Liver (tissue), 10 donors: ENCODE measurements at places on chromosomes 11 and 22. TPM values are rescaled to one million over a fixed set of nuclear protein-coding genes. Genes with fewer than 3 reads are reported as not detected.
A peak's percentile ranks its signal among the peaks of the same experiment; 100 is the strongest.

GRCh38 chr22:17965538-17966402, 58.6 kb downstream of the MICAL3 start:
- DNase-seq = no peak
- H3K27me3 ChIP-seq = no peaks in the 10 kb centered on the region
- H3K36me3 ChIP-seq = no peaks in the 10 kb centered on the region
- H3K4me3 ChIP-seq = no peak overlapping the region
- H3K4me1 ChIP-seq = peaks cover under 1% of the 10 kb centered on the region
- no peak overlapping the region for H3K27ac ChIP-seq

DNA sequence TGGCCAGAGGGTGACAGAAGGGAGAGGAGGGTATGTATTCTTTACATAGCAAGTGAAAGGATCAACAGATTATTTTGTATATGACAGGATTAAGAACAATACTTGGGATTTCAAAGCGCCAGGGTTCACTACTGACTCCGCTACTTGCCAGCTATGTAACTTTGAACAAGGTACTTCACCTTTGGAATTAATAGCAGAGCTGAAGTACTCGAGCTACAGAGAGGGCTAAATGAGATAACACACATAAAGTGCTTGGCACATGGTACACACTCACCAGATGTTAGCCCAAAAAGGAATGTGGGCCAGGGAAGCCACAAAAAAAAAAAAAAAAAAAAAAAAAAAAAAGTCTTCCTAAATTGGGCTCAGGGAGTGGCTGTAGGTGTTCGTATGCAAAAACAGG, 408.4 kb downstream of the BUD13 start:
- H3K36me3 ChIP-seq = no peaks in the 10 kb centered on the region
- H3K27ac ChIP-seq = no peak overlapping the region
- no peaks in the 10 kb centered on the region for H3K4me1 ChIP-seq

- no peaks in the 10 kb centered on the region for H3K4me1 ChIP-seq
- no peak for DNase-seq
- H3K27me3 ChIP-seq = no peaks in the 10 kb centered on the region
- no peaks in the 10 kb centered on the region for H3K36me3 ChIP-seq
Measured at GRCh38 chr11:86360775-86361395, 13.8 kb upstream of the CCDC81 start.

The NUP98 gene
- 75.0 TPM for total RNA-seq

DNA sequence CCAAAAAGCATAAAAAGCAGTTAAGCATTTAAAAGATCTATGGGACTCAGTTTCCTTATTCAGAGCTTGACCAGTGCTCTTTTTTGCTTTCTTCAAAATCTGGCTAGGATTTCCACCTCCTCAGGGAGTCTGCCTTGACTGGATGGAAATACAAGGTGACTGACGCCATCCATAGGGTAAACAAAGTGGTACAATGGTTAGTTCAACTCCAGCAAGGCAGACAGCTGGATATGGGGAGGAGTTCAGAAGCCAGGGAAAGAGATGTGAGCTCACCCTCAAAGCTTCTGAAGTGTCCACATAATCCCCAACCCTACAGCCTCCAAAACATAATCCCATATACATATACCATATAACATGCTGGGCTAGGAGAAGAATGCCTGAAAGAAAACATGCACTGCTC, 52.0 kb downstream of the KIRREL3 start:
- H3K4me3 ChIP-seq = no peak overlapping the region
- H3K27me3 ChIP-seq = no peaks in the 10 kb centered on the region
- no peak for DNase-seq
- no peaks in the 10 kb centered on the region for H3K36me3 ChIP-seq
- no peak overlapping the region for H3K27ac ChIP-seq

- H3K27me3 ChIP-seq = no peaks in the 10 kb centered on the region
- H3K36me3 ChIP-seq = no peaks in the 10 kb centered on the region
- no peak for DNase-seq
- peaks cover 42% of the 10 kb centered on the region for H3K4me1 ChIP-seq
- H3K4me3 ChIP-seq = no peak overlapping the region
Measured at GRCh38 chr11:14544611-14545010, 24.4 kb upstream of the PSMA1 start.

The EMID1 gene
- total RNA-seq = 1.8 TPM

DNA sequence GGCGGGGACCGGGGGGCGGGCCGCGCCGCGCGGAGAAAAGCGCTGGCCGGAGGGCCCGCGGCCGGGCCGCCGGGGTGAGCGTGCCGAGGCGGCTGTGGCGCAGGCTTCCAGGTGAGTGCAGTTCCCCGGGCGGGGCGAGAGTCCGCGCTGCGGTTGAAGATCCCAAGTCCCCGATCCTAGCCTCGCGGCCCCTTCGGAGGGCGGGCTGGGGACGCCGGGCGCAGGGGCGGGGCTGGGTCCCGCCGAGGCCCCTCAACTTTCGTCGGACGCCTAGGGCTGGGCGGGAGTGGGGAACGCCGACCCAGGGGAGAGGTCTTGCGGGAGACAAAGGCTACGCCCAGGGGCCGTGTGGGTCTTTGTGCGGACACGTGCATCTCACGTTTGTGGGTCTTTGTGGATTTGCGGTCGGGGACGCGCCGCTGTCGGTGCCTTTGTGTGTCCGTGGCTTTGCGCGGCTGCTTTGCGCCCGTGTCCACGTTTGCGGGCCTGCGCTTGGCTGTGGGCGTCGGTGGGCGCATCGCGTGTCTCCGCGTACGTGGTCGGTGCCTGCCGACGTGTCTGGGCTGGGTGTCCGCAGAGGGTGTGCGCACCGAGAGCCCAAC, at the start of gene TSKU:
Gene TSKU (plus strand): TSS at position 63 of the 602 bp plus-strand sequence. CDS start 12,261 bp downstream, outside the sequence.
- peak; percentile 57 for DNase-seq
- H3K4me3 ChIP-seq = peak within 1 kb of the TSS; percentile 93
- H3K27me3 ChIP-seq = no peaks in the 10 kb centered on the region
- peak within 1 kb of the TSS; percentile 92 for H3K27ac ChIP-seq
- peaks cover 3% of the 10 kb centered on the region for H3K36me3 ChIP-seq
- peaks cover 52% of the 10 kb centered on the region for H3K4me1 ChIP-seq

GRCh38 chr11:26573896-26574295, 1.8 kb upstream of the MUC15 start:
- H3K36me3 ChIP-seq = no peaks in the 10 kb centered on the region
- H3K27ac ChIP-seq = no peak overlapping the region
- H3K4me1 ChIP-seq = no peaks in the 10 kb centered on the region

The SCGB1D2 gene
- total RNA-seq = not detected

DNA sequence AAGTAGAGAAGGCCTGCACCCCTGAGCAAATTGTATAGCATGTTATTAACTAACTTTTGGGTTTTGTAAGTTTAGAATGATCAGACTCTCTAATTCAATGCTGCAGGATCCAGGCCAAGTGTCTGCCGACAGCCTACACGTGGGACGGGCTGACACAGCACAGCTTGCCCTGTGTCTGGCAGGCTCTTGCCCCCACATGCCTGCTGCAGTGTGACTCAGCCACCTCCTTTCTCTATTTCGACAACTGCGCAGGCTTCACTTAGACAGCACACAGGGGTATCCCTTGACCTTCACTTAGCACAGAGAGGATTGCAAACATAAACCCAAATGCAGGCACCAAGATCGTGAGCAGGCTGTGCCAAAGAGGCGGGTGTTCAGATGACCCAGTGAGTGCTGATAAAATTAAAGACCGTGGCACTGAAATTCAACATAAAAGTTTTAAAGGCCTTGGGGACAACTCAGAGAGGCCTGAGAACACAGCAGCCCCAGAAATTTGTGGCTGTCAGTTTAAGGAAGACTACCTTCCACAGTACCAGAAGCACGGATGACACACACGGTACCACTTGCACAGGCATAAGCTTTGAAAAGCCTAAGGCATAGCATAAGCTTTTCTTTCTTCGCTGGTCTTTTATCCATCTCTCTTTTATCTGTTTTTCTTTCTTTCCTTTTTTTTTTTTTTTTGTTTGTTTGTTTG, 37.8 kb downstream of the SCN3B start:
- no peak overlapping the region for H3K27ac ChIP-seq
- no peak for DNase-seq
- no peaks in the 10 kb centered on the region for H3K27me3 ChIP-seq
- H3K4me3 ChIP-seq = no peak overlapping the region

GRCh38 chr11:64752175-64752970, 7.4 kb downstream of the PYGM start:
- H3K36me3 ChIP-seq = no peaks in the 10 kb centered on the region
- H3K4me1 ChIP-seq = no peaks in the 10 kb centered on the region
- no peak for DNase-seq
- H3K4me3 ChIP-seq = no peak overlapping the region
- no peaks in the 10 kb centered on the region for H3K27me3 ChIP-seq

GRCh38 chr11:123765601-123766000, 11.3 kb upstream of the OR6X1 start:
- H3K4me1 ChIP-seq = no peaks in the 10 kb centered on the region
- no peaks in the 10 kb centered on the region for H3K36me3 ChIP-seq
- H3K27me3 ChIP-seq = no peaks in the 10 kb centered on the region

The RASD2 gene
- under 0.01 TPM for total RNA-seq

- no peaks in the 10 kb centered on the region for H3K36me3 ChIP-seq
- H3K27me3 ChIP-seq = no peaks in the 10 kb centered on the region
- peaks cover 3% of the 10 kb centered on the region for H3K4me1 ChIP-seq
- H3K4me3 ChIP-seq = no peak overlapping the region
Measured at GRCh38 chr11:76189682-76190081, 16.6 kb downstream of the WNT11 start.

GRCh38 chr22:48821727-48822126, 1005.9 kb downstream of the BRD1 start:
- no peak overlapping the region for H3K4me3 ChIP-seq
- no peak for DNase-seq
- H3K4me1 ChIP-seq = no peaks in the 10 kb centered on the region

DNA sequence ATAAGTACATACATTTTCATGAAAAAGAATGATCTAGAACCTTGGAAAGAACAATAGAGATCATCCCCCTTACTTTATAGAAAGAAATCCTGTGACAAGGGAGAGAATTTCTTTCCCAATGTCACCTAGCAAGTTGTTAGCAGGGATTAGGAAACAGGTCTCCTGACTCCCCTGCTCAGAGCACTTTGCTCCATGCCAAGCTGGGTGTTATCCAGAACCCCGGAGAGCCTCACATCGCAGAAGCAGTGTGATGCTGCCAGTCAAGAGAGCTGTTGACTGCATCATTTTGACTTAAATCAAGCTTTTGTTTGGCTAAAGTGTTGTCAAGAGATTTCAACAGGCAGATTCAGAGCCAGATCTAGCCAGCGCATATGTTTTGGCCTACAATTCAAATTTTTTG, 3.6 kb upstream of the RRAS2 start:
- H3K4me1 ChIP-seq = no peaks in the 10 kb centered on the region
- no peak overlapping the region for H3K27ac ChIP-seq
- H3K27me3 ChIP-seq = no peaks in the 10 kb centered on the region
- H3K4me3 ChIP-seq = no peak overlapping the region
- H3K36me3 ChIP-seq = no peaks in the 10 kb centered on the region

- H3K4me1 ChIP-seq = peaks cover 23% of the 10 kb centered on the region
- no peaks in the 10 kb centered on the region for H3K27me3 ChIP-seq
- no peak overlapping the region for H3K4me3 ChIP-seq
- peak overlapping the region; percentile 56 for H3K27ac ChIP-seq
Measured at GRCh38 chr11:67614730-67615714, 8.3 kb downstream of the NDUFV1 start.

The CBLIF gene
- total RNA-seq = not detected

DNA sequence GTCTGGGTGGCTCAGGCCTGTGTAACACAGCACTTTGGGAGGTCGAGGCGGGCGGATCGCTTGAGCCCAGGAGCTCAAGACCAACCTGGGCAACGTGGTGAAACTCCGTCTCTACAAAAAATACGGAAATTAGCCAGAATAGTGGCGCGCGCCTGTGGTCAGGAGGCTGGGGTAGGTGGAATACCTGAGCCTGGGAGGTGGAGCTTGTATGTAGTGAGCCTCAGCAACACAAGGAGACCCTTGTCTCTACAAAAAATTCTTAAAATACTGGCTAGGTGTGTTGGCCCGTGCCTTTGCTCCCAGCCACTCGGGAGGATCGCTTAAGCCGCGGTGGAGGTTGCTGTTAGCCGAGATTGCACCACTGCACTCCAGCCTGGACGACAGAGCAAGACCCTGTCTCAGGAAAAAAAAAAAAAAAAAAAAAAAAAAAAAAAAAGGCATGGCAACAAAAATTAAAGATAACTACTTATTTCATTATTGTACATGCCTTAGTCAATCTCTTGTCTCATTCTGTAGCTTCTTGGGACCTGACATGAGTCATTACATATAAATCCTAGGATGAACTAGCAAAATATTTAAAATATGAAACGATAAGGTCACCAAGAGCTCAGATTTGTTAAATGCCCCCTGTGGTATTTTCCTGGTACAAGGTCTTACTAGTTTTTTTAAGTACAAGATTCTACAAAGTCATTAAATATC, 1.1 kb downstream of the TAF1D start:
- H3K36me3 ChIP-seq = peaks cover 35% of the 10 kb centered on the region
- peak overlapping the region; percentile 79 for H3K4me3 ChIP-seq
- peaks cover 37% of the 10 kb centered on the region for H3K4me1 ChIP-seq
- H3K27ac ChIP-seq = no peak overlapping the region
- no peaks in the 10 kb centered on the region for H3K27me3 ChIP-seq
- no peak for DNase-seq

DNA sequence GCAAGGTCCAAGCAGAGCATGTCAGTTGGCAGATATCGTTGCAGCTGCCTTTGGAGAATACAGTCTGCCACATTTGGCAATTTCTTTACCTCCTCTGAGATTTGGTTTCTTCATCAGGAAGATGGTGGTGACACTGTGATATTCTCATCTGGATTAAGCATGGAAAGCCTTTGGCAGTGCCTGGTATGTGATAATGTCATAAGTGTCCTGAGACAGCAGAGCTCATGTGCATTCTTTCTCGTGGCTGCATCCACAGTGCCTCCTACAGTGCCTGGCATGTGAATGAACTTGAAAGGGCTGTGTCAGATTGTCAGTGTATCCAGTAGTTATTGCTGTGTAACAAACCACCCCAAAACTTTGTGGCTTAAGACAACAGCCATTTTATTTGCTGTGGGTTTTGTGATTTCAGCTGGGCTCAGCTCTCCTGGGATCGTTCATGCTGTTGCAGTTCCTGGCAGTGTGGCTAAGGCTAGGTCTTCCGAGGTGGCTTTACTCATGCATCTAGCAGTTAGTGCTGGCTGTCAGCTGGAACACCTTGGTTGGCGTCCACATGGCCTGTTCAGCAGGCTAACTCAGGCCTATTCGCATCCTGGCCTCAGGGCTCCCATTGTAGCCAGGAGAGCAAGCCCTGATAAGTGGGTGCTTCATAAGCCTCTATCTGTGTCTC, 35.7 kb upstream of the MICAL2 start:
- H3K4me1 ChIP-seq = peaks cover 13% of the 10 kb centered on the region
- no peaks in the 10 kb centered on the region for H3K36me3 ChIP-seq
- H3K27ac ChIP-seq = no peak overlapping the region
- DNase-seq = no peak
- H3K4me3 ChIP-seq = no peak overlapping the region
- H3K27me3 ChIP-seq = no peaks in the 10 kb centered on the region

The THOC5 gene
- total RNA-seq = 25.1 TPM

GRCh38 chr22:38043151-38044039, 13.8 kb upstream of the PICK1 start:
- H3K27me3 ChIP-seq = no peaks in the 10 kb centered on the region
- no peak overlapping the region for H3K27ac ChIP-seq
- H3K4me1 ChIP-seq = peaks cover 4% of the 10 kb centered on the region
- no peak for DNase-seq

GRCh38 chr11:132106096-132106982, 735.9 kb downstream of the NTM start:
- H3K36me3 ChIP-seq = no peaks in the 10 kb centered on the region
- no peaks in the 10 kb centered on the region for H3K27me3 ChIP-seq
- H3K27ac ChIP-seq = no peak overlapping the region
- DNase-seq = no peak

- no peak overlapping the region for H3K4me3 ChIP-seq
- no peaks in the 10 kb centered on the region for H3K36me3 ChIP-seq
- H3K4me1 ChIP-seq = peaks cover 43% of the 10 kb centered on the region
- peak overlapping the region; percentile 77 for H3K27ac ChIP-seq
Measured at GRCh38 chr11:94151903-94152677, 23.4 kb downstream of the PANX1 start.

The ZNF214 gene
- 1.3 TPM for total RNA-seq
